Pulmonary artery endothelial cell (primary cell): ENCODE measurements at places on chromosomes 6 and 20. TPM values are rescaled to one million over a fixed set of nuclear protein-coding genes. Genes with fewer than 3 reads are reported as not detected.

The TFAP2A gene
- 0.78 and 2.1 TPM in 2 replicates for total RNA-seq

The PDYN gene
- not detected in 2 replicates for total RNA-seq

The PRRC2A gene
- 33.6 and 36.4 TPM in 2 replicates for total RNA-seq

The RBM24 gene
- 0.74 and 2.5 TPM in 2 replicates for total RNA-seq

The ULBP3 gene
- total RNA-seq: 10.5 and 12.4 TPM in 2 replicates

The ERVFRD-1 gene
- 0.04 TPM in 1 of 2 replicates, not detected in the other for total RNA-seq

The PROKR2 gene
- not detected in 2 replicates for total RNA-seq

The KHDC1L gene
- not detected in 2 replicates for total RNA-seq

The AIF1 gene
- total RNA-seq: not detected in 2 replicates

The KIZ gene
- total RNA-seq: 3.4 and 4.4 TPM in 2 replicates

The MCM3 gene
- 88.2 and 123 TPM in 2 replicates for total RNA-seq

The LKAAEAR1 gene
- not detected in 2 replicates for total RNA-seq

The LAMA2 gene
- total RNA-seq: 1.8 and 7.4 TPM in 2 replicates

The DEFB127 gene
- not detected in 2 replicates for total RNA-seq

The PLG gene
- not detected in 2 replicates for total RNA-seq

The PTK7 gene
- 2.6 and 5.8 TPM in 2 replicates for total RNA-seq

The KCNS1 gene
- 0.20 and 0.21 TPM in 2 replicates for total RNA-seq

The CDH26 gene
- 0.07 and 0.14 TPM in 2 replicates for total RNA-seq

The MRAP2 gene
- 4.4 and 13.3 TPM in 2 replicates for total RNA-seq

The TPD52L1 gene
- total RNA-seq: 3.7 and 4.7 TPM in 2 replicates

The ZBTB12 gene
- 3.5 and 5.2 TPM in 2 replicates for total RNA-seq

The MCCD1 gene
- not detected in 2 replicates for total RNA-seq

The IRAK1BP1 gene
- total RNA-seq: 3.0 and 4.5 TPM in 2 replicates

The SMOC2 gene
- total RNA-seq: not detected in 2 replicates

The BPIFA1 gene
- total RNA-seq: not detected in 2 replicates

The RCAN2 gene
- total RNA-seq: 0.07 TPM in 1 of 2 replicates, not detected in the other

The GPLD1 gene
- 0.04 TPM in 1 of 2 replicates, not detected in the other for total RNA-seq

The EFCAB8 gene
- 0.04 and 0.07 TPM in 2 replicates for total RNA-seq
